SK-N-MC (cell line): ENCODE measurements at places on chromosomes 6 and 20.

DNA sequence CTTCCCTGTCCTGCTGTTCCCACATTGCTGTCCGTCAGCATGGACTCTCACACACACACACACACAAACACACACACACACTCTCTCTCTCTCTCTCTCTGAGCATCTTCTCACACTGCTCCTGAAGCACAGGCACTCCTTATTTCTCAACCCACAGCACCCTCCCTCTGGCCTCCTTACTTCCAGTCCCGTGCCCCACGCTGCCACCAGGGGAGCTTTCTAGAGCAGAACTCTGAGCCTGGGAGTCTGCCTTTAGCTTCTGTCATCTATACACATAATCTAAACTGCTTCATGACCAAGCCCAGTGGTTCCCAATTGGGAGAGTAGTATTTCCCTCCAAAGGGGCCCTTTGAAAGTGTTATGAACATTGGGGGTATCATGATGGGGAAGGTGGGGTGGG, 29.1 kb downstream of the HECA start:
- no peak for DNase-seq

DNA sequence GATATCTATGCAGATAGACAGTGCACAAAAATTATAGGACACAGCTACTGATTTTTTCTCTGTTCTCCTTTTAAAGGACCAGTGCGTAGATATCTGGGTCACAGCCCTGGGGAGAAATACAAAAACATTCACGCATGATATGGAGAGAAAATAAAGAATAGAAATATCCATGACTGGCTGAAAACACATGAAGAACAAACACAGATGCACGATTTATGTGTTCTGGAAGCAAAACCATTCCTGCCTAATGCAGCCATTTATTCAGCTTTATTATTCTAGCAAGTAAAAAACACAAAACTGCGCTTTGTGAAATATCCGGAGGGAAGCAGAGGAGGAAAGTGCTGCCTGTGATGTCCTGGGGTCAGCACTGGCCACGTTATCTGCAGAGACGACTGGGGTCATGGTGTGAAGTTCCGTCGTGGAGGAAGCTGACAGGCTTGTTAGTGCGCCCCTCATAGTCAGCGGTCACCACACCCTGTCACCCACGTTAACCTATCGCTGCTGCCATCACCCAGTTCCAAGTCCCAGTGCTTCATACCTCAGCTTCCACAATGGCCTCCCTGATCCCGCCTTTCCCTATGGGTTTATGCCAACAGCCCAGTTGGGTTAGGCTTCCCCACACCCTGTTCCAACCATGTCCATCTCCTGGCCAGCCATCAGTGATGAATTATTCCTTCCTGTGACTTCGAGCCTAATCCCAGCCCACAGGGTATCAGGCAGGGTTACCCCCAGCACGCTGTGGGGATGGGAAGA, 86.6 kb upstream of the RPS6KA2 start:
- no peak for DNase-seq

- DNase-seq: no peak
These were observed 44.0 kb upstream of the MARCKS start for GRCh38 chr6:113813142-113813541.

DNA sequence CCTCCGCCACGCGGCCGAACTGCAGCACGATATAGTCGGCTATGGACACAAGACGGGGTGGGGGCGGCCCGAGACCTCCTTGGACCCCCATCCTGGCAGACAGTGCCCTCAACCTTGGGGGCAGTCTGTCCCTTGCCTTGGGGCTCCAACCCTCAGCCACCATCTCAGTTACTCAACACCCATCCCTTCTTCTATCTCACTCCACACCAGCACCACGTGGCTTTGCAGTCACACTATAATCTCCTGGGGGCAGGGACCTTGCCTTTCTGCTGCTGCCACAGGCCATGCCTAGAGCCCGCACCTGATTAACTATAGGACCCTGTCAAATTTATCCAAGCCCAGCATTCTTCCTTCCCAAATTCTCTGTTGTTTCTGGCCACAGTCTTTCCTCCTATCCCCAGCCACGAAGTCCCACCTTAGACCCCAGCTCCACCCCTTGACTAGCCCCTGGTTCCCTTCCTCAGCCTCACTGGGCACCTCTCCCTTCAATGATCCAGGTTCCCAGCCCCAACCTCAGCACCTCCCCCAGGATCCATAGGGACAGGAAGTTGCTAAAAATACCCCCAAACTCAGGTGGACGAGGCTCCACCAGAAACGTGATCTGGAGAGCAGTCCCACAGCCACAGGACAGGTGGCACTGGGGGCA, 1.7 kb upstream of the TEAD3 start:
- no peak for DNase-seq

DNA sequence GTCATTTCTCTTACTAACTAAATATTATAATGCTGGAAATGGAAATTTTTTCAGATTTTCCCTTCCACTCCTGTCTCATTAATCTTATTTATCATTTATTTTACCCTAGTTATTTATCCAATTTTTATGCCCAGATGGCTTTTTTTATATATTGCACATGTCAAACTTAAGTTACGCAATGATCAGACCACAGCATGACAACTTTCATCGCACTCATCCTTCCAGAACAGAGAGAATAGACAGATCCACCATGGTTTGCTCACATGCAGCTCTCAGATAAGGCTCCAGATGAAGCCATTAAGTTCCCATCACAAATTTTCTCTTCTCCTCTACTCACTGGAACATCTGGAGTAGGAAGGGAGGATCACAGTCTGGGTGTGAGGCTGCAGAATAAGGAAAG, 48.7 kb downstream of the MAP7 start:
- DNase-seq: no peak

GRCh38 chr6:122129313-122130025, 270.0 kb upstream of the HSF2 start:
- no peak for DNase-seq

GRCh38 chr6:21264288-21265033, 329.1 kb upstream of the SOX4 start:
- no peak for DNase-seq

DNA sequence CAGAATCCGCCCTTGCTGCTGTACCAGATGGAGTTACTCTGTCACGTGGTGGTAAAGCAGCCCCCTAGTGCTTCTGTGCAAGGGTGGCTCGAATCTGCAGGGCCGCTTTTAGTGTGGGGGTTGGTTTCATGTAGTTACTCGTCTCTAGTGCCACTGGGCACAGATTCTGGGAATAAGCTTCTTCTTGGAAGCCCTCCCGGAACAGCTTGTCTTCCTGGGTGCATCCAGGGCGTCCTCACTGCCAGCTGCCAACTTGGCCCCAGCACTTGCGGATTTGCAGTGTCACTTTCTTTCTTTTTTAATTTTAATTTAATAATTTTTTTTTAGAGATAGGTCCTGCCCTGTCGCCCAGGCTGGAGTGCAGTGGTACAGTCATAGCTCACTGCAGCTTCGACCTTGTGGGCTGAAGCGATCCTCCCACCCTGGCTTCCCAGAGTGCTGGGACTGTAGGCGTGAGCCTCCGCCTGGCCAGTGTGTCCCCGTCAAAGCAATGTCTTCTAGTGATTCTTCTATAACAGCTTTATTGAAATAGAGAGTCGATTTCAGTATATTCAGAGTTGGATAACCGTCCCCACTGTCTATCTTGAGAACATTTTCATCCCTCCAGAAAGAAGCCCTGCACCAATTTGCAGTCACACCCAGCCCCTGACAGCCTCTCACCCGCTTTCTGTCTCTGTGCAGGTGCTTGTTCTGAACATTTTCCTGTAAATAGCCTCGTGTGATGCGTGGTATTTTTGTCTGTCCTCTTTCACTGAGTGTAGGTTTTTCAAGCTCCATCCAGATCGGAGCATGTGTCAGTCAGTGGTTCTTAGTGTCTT, 25.9 kb downstream of the PYGB start:
- DNase-seq: no peak

DNA sequence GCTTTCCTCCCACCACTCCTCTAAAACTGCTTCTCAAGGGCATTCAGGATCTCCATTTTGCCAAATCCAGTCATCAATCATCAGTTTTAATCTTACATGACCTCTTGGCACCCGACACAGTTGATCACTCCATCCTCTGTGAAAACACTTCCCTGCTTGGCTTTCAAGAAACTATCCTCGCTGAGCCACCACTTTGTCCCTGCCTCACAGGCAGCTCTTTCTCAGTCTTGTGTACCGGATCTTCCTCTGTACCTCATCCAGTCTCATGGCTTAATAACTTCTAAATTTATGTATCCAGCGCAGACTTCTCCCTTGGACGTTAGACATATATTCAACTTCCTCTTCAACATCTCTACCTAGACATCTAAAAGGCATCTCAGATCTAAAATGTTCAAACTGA, 89.9 kb downstream of the BTBD9 start:
- DNase-seq: no peak

GRCh38 chr6:39553860-39554802, 171.1 kb downstream of the KIF6 start:
- DNase-seq: no peak

DNA sequence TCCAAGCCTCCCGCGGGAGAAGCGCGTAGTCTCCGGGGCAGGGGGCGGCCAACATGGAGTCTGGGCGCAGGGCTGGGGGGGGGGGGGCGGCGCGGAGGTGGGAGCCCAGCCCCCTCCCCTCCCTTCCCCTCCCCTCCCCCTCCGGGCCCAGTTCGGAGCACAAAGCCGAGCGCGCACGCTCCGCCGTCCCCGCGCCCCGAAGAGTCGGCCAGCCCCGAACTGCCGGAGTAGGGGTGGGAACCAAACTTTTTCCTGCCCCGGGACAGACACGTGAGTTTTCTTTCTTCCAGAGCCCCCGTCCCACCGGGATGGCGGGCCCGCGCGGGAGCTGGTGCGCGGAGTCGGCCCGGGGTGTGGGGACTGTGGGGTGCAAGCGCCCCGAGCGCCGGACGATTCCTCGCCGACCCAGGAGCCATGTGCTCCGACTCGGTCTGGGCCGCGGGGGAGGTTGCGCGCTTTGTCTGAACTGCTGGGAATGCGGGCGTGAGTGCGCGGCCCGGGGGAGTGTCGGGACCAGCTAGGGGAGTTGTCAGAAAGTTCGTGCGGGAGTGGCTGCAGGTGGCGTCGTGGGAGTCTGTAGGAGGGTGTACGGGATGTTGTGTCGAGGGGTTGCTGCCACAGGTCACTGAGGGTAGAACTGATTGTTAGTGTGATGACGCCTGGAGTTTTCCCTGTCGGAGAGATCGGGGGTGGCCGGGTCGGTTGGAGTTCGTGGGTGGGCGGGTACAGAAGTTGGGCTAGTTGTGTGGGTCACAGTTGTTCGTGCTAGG, 1.2 kb downstream of the TGIF2 start:
- no peak for DNase-seq

- DNase-seq: no peak
These were observed 43.6 kb upstream of the ASCC3 start for GRCh38 chr6:100924534-100925227.

- DNase-seq: no peak
These were observed 135.7 kb downstream of the KIF13A start for GRCh38 chr6:17851720-17852161.

DNA sequence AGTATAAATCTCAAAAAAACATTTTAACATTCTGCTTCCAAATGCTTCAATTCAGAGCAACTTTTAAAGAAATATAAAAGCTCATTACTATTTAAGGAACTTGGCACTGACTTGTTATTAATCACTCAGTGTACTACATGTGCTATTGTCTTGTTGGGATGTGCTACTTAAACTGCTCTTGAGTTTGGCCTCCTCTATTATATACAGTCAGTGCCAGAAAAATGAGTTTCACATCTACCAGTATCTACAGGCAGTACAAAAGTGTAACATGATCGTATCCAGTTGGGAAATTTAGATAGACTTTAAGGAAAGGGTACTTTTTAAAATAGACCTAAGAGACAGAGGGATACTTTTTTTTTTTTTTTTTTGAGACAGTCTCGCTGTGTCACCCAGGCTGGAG, 627.3 kb upstream of the SLC35B3 start:
- no peak for DNase-seq

DNA sequence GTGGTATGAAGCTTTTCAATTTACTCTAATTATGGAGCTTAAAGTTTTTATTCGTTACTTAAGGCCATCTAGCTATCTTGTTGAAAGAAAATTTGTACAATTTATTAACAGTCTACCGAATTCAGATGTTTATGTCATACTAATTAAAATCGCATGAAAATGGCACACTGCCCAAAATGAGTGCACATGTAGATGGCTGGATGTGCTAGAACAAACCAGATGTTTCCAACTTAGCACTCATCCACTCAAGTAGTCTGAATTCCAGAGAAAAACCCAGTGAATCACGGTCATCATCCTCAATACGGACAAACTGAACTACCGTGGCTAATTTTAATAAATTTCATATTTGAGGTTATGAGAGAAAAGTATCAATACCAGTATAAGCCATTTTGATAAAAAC, 70.4 kb downstream of the COL12A1 start:
- no peak for DNase-seq

GRCh38 chr6:153947808-153948447, 91.1 kb upstream of the OPRM1 start:
- peak; percentile 55 for DNase-seq

- DNase-seq: no peak
These were observed 87.0 kb downstream of the CDH22 start for GRCh38 chr20:46221256-46221833.

DNA sequence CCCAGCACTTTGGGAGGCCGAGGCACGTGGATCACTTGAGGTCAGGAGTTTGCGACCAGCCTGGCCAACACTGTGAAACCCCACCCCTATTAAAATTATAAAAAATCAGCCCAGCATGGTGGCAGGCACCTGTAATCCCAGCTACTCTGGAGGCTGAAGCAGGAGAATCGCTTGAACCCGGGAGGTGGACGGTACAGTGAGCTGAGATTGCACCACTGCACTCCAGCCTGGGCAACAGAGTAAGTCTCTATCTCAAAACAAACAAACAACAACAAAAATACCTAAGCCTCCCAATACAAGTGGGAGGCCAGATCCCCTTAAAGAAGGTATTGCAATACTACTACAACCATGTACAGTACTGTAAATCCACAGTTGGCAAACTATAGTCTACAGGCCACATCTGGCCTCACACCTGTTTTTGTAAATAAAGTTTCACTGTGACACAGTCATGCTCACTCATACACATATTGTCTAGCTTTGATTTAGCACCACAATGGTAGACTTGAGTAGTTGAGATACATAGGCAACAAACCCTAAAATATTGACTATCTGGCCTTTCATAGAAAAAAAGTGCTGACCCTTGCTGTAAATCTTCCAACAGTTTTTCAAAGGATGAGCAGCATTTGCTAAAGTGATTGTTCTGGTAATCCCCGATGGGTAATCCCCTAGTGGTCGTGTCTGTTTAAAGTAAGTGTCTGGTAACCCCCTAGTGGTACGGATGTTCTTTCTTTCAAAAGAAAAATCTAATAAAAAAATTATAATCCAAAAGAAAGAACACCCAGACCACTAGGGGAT, 202.0 kb downstream of the RNGTT start:
- no peak for DNase-seq
